ENCODE measurements at places on chromosomes 13 and 19.

DNA sequence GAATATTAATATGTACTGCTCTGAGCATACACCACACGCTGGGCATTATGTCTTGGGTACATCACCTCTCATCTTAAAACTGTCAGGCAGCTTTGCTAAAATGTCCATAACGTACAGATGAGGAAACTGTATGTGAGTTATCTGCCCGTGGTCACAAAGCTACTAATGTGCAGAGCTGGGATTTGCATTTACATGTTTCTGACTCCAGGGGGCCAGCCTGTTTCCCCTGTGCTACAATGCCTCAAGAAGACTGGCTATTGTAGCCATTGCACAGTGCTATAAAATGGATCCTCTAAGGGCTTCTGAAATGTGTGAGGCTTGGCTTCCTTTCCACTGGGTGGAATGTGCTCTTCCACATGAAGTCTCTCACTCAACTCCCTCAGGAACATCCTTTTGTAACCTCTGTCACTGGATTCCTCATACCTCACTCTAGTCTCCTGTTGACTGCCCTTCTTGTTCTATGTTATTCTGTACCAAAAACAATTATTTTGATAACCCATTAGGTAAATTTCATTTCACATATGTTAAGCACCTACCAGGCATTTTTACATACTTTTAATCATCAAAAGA, 95.6 kb upstream of the HTR2A start:
- no peak for DNase-seq

- no peak for DNase-seq
Measured at GRCh38 chr13:113929628-113930615, 44.0 kb downstream of the C13orf46 start.

DNA sequence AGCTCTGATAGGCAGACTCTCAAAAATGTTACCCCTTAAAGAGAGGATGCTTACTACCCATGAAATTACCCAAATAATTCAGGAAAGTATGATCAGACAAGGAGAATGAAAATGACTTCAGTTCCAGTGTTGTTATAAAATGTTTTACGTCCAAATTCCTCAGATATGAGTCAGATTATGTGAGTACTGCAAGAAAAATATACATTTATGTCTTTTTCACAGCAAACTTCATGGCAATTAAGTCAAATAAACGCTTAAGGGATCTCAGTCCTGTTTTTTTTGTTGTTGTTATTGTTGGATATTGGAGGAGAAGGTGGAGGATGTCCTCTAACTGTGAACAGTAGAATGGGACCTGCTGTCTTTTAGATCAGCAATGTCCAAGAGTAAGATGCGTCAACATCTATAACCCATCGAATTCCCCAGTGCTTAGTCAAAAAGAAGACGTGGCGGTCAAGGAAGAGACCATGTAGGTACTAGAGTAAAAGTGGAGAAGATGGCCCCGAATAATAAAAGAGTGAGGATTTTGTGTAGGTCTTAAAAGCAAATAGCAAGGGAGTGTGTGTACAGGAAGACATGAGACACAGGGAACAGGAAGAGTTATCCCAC, 215.4 kb upstream of the IRS2 start:
- no peak for DNase-seq

DNA sequence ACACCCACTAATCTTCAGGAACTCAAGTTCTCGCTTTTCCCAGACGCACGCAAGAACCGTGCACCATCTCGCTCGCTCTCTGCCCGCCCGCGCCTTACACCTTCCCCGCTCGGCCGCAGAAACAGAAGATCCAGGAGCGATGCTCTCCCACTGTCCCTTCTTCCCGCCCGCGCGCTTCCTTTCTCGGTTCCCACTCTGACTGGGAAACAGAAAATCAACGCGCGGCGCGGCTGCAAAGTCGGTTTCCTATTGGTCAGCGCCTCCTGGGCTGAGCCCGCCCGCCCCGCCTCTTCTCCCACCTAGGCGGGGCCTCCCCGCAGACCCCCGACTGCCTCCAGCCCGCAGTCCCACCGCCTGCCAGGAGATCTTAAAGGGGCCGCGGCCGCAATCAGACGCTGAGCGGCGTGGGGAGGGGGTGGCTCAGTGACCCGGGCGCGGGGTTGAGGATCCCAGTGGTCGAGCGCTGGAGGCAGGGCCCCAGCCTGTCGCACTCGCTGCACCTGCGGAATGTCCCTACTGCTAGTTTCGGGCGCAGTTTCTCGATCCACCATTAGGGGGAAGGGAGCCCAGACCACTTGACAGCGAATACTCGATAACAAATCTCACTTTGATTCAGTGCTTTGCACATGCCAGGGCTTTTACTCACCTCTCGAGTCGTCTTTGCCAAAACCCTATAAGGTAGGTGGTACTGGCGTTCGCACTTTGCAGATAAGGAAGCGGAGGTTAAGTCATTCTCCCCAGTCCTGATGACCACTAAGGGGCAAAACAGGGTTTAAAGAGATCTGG, 700 bp upstream of the SLC25A23 start:
- peak; percentile 56 for DNase-seq

- DNase-seq: peak; percentile 89
Measured at GRCh38 chr19:48469289-48469881, at the start of gene CYTH2. Gene CYTH2, plus strand, starts transcription at chr19:48469369. Its CDS starts 139 bp downstream, at chr19:48469508.

DNA sequence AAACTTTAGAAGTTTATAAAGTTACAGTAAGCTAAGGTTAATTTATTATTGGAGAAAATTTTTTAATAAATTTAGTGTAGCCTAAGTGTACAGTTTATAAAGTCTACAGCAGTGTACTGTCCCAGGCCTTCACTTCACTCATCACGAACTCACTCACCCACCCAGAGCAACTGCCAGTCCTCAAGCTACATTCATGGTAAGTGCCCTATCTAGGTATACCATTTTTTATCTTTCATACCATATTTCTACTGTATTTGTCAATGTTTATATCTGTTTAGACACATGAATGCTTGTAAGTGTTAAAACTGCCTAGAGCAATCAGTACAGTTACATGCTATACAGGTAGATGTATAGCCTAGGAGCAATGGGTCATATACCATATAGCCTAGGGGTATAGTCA, 12.5 kb downstream of the INTS6 start:
- no peak for DNase-seq

DNA sequence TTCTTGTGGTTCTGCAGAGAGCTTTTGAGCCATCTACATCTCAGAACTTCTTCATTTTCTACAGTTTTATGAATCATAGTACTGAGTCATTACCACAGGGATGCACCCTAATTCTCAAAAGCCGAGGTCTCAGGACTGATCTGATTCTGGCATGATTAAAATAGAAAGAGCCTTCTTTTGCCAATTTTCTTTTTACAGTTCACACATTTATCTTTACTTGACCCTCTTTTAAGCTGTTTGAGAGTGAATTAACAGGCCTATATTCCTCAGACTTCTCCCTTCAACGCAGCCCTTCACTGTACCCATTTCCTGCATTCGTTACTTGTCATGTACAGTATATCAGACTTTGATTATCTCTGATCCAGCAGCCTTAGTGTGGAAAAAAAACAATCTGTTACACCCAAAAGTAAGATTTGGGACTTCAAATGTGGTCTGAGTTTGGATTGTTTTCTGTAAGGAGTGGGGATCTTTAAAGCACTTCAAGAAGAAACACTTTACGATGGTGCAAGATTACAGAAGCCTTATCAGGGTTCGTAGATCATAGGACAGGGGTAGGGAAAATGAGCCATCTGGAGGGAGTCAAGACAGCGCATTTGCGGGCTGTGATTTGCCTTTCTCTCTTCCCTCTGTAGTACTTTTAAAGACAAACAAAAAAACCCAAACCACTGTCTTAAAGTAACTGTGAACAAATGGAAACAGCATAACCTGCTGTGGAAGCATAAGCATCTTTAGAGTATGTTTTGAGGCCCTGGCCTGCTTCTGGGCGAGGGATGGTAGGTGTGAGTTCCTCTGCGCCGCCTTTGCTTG, 15.3 kb upstream of the GPR183 start:
- no peak for DNase-seq

DNA sequence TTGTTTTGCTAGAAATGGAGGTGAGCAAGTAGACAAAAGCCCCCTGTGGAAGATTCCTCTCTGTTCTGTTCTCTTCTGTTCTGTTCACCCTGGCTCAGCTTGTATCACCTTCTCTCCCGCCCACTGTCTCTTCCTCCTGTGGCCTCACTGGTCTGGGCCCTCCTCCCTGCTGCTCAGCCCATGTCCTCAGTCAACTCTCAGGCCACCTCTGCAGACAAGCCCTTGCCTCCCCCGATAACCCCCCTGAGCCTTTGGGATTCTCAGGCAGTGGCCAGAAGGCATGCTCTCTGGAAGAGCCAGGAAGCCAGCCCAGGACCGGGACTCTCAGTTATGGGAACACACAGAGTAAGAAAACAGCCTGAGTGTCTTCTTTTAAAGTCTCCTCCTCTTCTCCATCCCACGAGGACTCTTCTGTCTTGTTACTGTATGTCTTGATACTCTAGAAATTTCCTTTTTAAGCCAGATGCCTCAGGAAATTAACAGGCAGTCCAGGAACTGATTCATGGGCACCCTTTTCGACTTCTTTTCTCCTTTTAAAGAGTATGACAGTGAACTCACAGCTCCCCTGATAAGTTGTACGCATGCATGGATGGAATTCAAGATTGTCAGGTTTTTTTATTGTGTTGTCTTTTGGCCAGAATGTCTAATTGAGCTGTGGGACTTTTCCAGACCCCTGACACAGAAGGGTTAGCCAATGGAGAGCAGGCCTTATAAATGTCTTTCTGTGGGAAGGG, 33.7 kb downstream of the SHISA2 start:
- DNase-seq: peak; percentile 30

- no peak for DNase-seq
Measured at GRCh38 chr19:13718733-13719132, 45.6 kb upstream of the MRI1 start.

DNA sequence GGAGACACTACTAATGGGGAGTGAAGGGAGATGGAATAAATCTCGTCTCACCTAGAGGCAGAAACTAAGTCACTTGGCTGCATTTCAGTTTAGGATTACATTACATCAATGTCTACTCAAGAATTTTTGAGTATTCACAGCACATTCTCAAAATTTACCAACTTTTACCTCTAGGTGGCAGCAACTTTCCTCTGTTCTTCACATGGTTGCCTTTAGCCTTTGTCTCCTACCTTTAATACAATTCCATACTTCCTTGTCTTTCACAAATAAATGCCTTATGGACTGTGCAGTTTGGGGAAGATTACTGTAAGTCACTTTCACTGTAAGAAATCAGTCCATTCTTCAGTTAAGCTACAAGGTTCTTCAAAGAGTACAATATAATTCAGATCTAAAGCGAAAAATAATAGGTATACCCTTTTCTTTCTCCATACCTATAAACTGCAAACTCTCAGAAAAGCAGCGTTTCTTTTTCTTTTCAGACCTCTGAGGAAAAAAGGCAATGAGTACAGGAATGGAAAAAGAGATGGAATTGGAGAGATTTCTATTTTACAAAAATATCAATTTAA, 379.4 kb downstream of the KLF12 start:
- no peak for DNase-seq

- DNase-seq: no peak
Measured at GRCh38 chr19:43423779-43424178, 9.1 kb downstream of the TEX101 start.

- DNase-seq: no peak
Measured at GRCh38 chr13:45786293-45786920, 65.1 kb downstream of the SIAH3 start.

All from hypothalamus (tissue), 51 donors.